GM12878 (cell line): ENCODE measurements at places on chromosomes 16 and 17. TPM values are rescaled to one million over a fixed set of nuclear protein-coding genes. Genes with fewer than 3 reads are reported as not detected.

Gene MT1B
- total RNA-seq: not detected in 2 replicates

Gene ABCC12
- total RNA-seq: not detected in 2 replicates

Gene WNT9B
- not detected in 2 replicates for total RNA-seq

DNA sequence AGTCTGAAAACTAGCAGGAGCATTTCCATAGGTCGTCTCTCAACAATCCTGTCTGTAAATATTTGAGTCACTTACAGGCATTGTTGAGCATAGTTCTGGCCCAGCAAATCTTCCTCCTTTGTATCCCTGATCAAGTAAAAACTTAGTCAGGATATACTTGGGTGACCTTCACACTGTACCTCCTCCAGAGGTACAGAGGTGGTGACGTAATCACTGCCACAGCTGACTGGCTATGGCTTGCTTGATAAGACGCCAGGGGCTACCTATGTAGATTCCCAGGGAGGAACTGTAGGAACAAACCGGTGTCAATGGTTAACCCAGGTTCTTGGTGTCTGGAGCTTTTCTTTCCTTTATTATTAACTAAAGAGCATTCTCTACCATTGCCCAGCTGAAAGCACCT is at the start of gene KCNJ16:
Gene KCNJ16 (plus strand): TSS at position 270 of the 400 bp plus-strand sequence. CDS start 56,863 bp downstream, outside the sequence.
- no peak for DNase-seq

- DNase-seq: no peak
Measured at GRCh38 chr17:72843591-72843990, 248.9 kb downstream of the SLC39A11 start.

GRCh38 chr16:72961863-72962262 is 86.1 kb downstream of the ZFHX3 start:
- DNase-seq: no peak
